Tongue (tissue), 3 donors: ENCODE measurements at places on chromosomes 2 and 18.

GRCh38 chr18:57430079-57431001, 4.8 kb upstream of the ONECUT2 start:
- no peak for DNase-seq

DNA sequence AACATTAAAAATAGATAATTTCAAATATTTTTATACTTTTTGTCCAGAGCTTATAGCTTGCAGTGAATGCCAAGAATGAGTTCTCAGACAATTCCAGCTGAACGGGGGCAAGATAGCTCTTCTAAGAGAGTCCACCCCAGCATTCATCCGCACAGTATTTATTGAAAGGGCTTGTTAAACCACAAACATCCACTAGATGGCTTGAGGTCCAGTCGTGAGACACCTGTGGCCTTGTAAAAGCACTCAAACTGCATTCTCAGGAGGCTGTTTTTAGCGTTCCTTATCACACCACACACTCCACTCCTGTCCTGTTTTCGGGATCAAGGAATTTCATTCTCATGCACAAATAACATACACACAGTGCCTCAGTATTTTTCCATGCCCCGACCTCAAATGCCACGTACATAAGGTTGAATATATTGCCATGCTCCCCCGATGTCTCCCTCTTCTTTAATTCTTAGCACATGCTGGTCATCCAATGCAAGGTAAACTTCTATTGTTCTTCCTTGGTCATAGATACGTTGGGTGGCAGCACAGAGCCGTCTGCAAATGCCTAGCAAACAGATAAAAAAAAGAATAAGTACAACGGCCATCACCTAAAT, 47.4 kb downstream of the DNAJC10 start:
- peak; percentile 61 for DNase-seq

- DNase-seq, result no peak
Measured at GRCh38 chr18:48841381-48842258, 109.1 kb downstream of the SMAD7 start.

DNA sequence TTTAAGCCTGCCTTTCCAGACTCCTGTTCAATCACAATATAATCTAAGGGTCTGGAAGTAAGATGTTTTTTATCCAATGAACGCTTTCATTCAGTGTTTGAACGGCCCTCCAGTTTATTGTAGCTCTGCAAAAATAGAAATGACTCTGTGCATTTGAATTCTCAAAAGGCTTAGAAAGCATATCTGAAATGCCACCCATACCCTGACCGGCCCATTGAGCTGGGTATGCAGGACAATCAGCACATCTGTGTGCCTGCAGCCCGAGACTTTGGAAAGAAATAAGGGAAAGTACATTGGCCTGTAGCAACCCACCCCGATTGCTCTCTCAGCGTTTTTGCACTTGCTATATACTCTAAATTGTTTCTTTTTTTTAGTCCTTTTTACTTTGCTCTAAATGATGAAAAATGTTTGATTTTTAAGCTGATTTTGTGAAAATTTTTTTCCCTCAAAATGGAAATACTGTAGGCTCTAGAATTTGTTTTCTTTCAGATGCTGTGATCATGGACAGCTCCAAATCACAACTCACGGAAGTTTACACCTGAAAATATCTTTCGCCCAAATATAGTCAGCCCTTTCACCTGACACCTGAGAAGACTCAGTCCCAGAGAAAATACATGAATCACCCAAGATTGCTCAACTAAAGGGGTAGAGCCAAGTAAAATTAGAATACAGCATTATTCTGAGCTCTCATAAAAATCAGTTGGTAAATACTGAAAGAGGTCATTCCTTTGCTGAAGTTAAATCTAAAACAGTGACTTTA, 194.5 kb upstream of the SIX3 start:
- peak; percentile 23 for DNase-seq

- no peak for DNase-seq
Measured at GRCh38 chr18:32763293-32763692, 9.5 kb downstream of the KLHL14 start.

DNA sequence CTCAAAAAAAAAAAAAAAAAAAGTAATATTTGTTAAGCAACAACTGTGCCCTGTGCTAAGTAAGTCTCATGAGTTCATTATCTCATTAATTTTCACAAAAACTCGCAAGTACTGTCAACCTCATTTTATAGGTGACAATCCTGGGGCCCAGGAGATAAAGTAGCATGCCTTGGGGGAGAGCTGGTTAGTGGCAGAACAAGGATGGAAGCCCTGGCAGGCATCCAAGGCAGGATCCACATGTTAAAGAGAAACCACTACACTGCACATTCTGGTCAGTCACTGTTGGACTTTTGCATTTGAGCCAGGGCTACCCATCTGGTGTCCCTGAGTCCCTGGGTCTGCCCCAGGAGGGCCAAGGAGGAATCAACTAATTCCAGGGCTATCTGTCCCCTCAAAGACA, 54.6 kb downstream of the ZFP36L2 start:
- peak; percentile 51 for DNase-seq

DNA sequence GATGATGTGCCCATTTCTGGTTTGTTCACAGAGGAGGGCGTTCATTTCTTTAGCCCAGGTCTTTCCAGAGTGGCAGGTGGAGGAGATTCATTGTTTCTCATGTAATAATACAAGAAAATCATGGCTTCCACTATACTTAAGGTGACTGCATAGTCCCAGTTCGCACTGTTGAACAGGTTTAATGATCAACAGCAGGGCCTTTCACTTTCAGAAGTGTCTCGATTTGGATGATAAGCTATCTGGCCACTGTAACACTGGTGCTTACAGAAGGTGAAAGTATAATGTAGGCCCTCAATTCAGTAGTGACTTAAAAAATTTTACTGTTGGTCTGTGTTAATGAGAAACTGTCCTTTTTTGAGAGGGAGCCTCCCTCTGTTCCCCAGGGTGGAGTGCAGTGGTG, 1.4 kb downstream of the RMC1 start:
- DNase-seq, result no peak

DNA sequence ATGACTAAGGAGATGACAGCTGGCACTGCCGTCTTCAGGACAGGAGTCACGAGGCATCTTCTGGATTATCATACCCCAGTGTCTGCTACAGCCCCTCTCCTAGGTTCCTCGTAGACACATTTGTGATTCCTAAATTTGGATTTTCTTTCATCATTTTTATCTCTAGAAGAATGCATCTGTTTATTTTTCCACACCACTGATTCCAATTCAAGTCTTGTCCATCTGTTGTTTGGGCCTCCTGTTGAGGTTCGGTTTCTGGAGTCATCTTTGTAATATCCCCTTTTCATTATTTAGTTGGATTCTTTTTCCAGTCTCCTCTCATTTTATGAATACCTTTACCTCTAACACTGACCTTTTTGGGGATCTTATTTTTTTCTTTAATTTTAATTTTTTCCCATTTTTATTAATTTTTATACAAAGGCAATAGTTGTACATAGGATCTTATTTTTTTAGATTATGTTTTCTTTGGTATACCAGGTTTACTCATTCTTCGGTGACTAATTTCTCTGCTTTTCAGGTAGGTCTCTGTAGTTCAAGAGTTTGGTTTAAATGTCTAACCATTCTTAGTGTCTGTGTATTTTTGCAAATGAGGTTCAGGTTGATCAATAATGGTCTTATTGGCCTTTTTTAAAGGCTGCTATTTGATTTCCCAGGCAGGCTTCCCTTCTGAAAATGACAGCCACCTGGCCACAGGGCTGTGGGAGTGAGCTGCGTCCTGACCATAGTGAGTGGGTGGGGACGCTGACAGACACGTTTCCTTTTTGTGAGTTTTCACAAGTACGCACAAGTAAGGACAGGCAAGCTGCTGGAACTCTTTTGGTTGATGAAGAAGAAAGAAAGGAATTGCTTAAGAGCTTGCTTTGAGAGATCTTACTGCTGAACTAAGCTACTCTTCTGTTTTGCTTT, 34.5 kb downstream of the FARP2 start:
- peak; percentile 29 for DNase-seq

DNA sequence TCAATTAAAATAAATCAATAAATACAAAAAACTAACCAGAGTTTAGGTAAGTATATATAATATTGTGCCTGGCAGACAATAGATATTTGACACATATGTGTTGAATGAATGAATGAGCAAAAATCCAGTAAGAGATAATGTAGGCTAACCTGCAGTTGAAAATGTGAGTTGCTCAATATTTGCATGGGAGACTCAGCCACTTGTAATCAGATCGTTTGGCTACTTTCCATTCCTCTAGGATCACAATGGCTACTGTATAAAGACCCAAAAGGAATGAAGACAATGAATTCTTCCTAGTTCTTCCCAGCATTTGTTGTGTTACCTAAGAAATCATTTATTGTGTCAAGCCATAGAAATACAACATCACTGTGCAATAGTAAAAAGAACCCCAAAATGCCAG, 25.3 kb downstream of the PIEZO2 start:
- no peak for DNase-seq

- DNase-seq, result no peak
Measured at GRCh38 chr2:227606476-227606875, 7.8 kb downstream of the SCYGR2 start.

GRCh38 chr18:29874519-29875098, 1167.9 kb downstream of the DSC3 start:
- DNase-seq, result peak; percentile 29

DNA sequence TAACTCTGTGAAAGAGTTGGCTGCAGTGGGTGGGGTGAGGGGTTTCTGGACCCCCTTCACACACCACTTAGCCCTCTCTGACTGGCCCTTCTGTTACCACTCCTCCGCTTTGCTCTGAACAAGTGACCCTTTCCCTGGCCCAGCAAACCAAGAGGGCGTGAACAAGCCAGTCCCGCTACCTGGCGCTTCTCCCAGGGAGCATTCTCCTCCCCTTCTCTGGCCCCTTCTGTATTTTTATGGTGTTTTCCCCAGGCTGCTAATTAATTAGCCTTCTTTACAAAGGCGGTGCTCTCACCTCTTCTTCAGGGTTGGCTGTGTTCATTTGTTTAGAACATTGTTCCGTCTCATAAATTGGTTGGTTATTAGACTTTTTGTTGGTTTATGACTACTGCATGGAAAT, 180.1 kb downstream of the MGAT5 start:
- no peak for DNase-seq

DNA sequence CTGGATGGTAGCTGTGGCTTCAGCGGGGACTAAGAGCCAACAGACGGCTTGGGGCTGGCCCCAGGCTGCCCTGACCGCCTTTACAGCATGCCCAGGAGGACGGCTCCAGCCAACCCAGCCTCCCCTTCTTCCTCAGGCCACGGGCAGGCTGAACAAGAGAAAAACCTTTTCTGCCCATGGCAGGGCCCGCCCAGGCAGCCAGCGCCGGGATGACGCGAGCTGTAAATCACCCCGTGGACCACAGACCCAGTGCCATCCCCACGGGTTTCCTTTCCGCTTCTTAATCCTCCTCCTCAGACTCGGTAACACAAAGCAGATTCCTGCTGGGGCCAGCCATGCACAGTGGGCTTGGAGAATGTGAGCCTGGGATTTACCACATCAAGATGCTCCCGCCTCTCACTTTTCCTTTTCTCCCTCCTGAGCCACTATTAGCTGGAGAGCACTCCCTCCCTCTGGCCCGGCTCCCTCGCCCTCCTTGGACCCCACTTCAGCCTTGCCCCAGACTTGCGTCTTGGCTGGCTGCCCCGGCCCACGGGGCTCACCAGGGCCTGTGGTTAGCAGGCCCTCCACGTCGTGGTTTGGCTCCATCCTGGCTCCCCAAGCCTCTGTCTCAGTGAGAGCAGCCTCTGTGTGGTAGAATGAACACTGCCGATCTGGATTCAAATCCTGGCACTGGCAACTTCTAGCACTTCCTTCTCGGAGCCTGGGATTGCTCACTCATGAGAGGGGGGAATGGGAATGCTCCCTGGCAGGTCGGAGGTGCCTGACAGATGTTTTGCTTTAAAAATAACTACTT, 31.4 kb downstream of the ATOH8 start:
- DNase-seq, result peak; percentile 75

DNA sequence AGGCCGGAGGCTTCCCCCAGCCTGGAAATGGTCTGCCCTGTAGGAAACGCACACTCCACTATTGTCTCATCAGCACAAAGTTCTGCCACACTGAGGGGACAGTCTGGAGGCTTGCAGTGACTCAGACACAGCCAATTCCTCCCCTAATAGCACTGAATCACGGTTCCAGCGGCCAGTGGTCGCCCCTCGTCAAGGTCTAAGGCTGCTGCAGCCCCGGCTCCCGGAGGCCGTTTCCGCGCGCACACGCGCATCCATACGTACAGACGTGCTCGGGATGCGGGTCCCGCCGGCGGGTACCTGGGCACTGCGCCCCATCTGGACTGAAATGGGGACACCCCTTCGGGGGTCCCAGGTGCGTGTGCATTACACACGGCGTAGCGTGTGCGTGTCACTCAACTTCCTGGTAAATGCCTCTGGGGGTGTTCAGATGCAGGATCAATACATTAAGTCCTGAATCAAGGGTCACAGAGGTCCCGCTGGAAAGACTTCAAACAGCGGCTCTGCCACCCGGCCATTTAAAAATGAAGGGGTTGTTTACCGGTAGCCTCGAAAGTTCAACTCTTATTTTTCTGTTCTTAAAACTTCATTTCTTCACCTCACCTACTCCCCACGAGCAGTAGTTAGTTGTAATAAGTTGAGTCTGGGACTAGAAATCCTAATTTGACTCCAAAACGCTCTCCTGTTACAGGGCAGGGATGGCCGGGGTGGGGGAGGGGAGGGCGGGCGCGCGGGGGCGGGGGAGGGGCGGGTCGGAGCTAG, 572 bp upstream of the ZNF516 start:
- DNase-seq, result peak; percentile 68

- DNase-seq, result no peak
Measured at GRCh38 chr18:78730546-78730945, 249.1 kb upstream of the SALL3 start.

GRCh38 chr18:78801011-78801410, 178.6 kb upstream of the SALL3 start:
- no peak for DNase-seq

- peak; percentile 88 for DNase-seq
Measured at GRCh38 chr18:57915865-57916582, 112.9 kb upstream of the ATP8B1 start.

GRCh38 chr18:62998443-62998842, 283.1 kb downstream of the PHLPP1 start:
- DNase-seq, result no peak

DNA sequence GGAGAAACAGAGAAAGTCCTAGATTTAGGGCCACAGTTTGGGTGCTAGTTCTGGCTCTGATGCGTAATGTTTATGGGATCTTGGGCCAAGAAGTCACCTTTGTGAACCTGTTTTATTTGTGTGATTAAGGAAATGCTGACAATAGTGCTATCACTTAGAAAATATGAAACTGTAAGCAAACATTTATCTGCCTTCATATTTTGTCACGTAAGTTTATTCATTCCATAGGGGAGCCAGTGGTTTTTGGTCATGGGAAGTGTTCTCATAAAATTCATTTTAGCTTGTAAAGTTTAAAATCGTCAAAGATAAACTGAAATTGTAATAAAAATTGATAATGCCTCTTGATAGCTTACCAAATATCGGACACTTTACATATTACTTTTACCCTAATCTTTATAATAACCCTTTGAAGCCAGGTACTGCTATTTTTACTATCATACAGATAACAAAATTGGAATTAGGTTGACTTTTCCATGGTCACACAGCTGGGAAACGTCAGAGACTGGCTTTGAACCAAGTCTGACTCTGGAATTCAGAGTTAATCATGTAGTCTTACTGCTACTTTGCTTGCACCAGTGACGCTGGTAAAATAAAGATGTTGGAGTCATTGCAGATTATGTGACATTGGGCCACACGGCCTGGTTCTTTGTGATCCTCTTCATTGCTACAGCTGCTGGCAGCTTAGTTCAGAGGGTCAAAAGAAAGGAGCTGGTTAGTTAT, 99.7 kb downstream of the ICA1L start:
- peak; percentile 9 for DNase-seq

- DNase-seq, result no peak
Measured at GRCh38 chr2:29397039-29397438, 281.8 kb downstream of the CLIP4 start.

- peak; percentile 46 for DNase-seq
Measured at GRCh38 chr2:221133941-221134340, 438.2 kb downstream of the EPHA4 start.
